Activated naive CD4-positive, alpha-beta T cell treated with anti-CD3 and anti-CD28 coated beads, Interleukin-2, amount 50 U/mL, for 72 hours (primary cell): ENCODE measurements at places on chromosomes 2 and 18. TPM values are rescaled to one million over a fixed set of nuclear protein-coding genes. Genes with fewer than 3 reads are reported as not detected.

GRCh38 chr2:72098935-72099334, 48.7 kb downstream of the CYP26B1 start:
- no peak for DNase-seq

- no peak for DNase-seq
Measured at GRCh38 chr2:182298456-182298855, 128.4 kb downstream of the PDE1A start.

DNA sequence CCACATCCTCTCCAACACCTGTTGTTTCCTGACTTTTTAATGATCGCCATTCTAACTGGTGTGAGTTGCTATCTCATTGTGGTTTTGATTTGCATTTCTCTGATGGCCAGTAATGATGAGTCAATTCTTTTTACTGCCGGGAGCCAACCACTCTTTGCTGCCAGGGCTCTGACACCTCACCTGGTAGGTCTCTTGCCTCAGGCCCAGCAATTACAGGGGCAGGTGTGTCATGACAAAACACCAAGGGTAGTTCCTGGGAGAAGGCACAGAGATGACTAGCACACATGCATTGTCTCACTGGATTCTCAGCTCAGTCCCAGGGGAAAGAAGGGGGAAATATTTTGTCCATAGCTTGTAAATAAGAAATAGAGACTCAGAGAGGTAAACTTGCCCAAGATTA, 122.3 kb downstream of the CHST9 start:
- no peak for DNase-seq

- DNase-seq: no peak
Measured at GRCh38 chr2:217430916-217431576, 571.2 kb upstream of the TNP1 start.

DNA sequence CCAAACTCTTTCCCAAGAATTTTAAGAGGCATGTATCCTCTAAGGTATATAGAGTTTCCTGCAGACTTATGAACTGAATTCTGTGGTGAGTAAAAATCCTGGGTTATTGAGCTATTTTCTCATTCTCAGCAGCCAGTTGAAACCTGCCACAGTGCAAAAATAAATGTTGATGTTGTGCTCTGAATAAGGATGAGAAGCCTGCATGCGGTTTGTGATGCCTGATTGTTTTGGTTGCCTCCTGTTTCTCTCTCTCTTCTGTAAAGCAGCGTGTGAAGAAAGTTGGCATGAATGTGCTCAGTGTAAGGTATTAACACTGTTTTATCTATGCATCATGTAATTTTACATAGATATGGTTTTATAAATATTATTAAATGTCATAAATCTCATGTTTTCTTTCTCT, 452.6 kb downstream of the CDH2 start:
- no peak for DNase-seq

DNA sequence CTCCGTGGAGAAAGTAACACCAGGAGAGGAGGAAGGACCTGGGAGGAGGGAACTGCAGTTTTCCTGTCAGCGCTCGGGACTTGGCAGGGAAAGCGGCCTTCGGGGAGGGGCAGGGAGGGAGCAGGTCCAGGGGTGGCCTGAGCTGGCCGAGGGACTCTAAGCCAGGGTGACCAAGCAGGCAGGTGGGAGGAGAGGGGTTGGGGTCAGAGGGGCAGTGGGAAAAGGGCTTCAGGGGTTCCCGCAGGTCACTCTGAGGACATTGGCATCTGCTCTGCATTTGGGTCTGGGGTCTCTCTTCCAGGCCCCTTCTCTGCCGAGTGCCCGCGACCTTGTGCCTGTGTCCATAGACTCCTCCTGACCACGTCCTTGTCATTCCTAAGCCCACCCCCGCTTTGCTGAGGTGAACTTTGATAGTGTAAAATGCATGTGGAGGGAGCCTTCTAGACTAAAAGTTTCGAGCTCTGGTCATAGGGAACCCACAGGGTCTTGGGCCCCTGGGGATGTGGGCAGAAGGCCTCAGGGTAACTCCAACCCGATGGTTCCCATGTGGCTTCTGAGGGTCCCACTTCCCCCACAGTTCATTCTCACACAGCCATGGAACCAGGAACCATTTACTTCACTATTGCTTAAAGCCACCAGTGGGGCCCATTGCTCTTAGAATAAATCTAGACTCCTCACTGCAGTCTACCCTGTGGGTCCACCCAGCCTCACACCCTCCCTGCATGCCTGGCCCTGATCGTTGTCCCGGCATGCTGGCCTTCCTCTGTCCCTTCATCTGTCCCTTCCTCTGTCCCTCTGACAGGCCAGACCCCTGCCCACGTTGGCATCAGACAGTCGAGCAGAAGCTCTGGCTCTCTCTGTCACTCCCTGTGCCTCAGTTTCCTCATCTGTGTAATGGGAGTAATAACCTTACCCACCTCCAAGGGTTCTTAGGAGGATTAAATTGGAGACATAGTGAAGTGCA, 229.2 kb downstream of the SEPTIN10 start:
- DNase-seq: peak; percentile 40

DNA sequence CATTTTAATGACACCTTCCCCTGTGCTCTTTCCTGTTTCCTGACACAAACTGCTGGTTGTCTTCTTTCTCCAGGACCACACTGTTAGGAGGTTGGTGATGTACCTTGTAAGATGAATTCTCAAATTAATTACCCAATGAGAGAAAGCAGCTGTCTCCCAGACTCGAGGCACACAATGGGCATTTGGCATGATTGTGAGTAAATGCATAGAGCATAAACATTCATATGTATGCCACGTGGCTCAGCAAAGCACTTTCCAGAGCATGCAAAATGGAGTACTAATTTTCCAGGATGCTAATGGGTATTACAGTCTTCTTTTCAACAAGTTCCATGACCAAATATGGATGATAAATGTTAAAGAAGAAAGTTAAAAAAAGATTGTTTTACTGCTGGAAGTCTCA, 235.2 kb upstream of the KLHL29 start:
- no peak for DNase-seq

GRCh38 chr18:32618546-32618945, 147.9 kb upstream of the GAREM1 start:
- no peak for DNase-seq

- peak; percentile 10 for DNase-seq
Measured at GRCh38 chr2:182186132-182186735, 200.6 kb downstream of the PPP1R1C start.

DNA sequence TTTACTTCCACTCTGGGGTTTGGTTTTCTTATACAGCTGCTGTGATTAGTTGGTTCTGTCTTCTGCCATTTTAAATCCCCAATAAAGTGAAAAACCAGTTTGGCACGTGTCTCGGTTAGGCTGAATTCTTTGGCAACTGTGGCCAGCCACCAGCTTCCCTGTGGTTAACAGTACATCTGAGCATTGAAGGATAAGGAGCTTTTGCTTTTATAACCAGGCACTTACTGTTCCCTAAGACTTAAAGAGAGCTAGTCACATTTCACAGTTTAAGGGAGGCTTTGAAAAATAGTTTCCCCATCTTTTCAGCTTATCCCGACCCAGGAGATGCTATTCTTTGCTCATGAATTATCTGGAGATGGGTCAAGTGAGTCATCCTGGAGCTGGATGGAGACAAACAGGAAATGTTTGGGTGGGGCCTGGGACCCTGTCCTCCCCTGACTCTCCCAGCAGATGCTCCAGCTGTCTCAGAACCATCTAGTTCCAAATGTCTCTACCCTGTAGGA, 57.3 kb upstream of the EML6 start:
- DNase-seq: no peak

LOXL3 gene
- 0.20 TPM for total RNA-seq

CFAP53 gene
- 0.82 TPM for total RNA-seq
